ENCODE measurements at places on chromosomes 16 and 17.
A peak's percentile ranks its signal among the peaks of the same experiment; 100 is the strongest.

GRCh38 chr16:61549327-61549726, 486.9 kb downstream of the CDH8 start:
- no peak for DNase-seq

GRCh38 chr17:79201536-79202227, 127.1 kb downstream of the ENGASE start:
- no peak for DNase-seq

DNA sequence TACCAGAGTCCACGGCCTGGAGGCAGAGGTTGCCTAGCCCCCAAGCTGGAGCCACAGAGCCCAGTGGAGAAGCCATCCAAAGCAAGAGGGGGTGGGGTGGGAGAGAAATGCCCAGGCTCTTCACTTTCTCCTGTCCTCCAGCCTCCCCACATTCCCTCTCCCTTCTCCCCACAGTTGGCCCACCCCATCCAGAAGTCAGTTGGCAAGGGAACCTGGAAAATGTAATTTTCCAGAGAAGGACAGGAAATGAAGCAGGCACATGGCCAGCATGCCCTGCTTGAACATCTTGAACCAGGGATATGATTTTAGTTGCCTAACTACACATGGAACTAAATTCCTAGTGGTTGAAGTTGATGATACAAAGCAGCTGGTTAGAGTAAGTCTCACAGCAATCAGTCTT, 73.3 kb upstream of the IRX6 start:
- no peak for DNase-seq

DNA sequence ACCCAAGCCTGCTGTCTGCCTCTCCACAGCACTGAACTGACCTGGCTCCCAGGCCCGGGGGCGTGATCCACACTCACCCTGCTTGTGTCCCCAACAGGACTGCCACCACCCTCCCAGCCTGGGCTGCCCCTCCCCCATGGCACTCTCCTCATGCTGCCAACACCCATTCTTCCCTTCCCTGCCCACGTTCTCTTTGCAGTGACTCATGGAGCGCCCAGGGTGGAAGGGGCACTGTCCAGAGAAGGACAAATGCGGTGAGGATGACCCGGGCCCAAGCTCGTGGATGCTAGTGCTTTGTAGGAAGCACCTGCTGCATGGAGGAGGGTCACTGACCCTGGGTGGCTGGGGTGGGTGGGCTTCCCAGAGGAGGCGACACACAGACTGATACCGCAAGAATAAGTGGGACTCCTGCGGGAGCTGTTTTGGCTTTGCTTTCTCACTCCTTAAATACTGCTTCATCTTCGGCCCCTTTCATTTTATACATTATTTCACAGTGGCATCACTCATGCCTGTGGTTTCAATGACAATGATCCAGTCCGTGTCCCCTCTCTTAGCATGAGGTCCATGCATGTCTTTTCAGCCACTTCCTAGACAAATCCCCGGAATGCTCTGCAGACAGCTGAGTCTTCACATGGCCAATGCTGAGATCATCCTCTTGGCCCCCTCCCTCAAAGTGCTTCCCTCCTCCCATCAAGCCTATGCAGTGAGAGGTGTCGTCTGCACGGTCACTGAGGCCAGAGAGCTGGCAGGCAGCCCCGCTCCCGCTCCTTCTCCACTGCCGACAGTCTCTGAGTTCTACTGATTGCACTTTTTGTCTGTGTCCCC, 17.6 kb downstream of the CDK5R1 start:
- DNase-seq = no peak

GRCh38 chr16:86398201-86398600, 112.1 kb upstream of the FOXF1 start:
- DNase-seq = no peak

DNA sequence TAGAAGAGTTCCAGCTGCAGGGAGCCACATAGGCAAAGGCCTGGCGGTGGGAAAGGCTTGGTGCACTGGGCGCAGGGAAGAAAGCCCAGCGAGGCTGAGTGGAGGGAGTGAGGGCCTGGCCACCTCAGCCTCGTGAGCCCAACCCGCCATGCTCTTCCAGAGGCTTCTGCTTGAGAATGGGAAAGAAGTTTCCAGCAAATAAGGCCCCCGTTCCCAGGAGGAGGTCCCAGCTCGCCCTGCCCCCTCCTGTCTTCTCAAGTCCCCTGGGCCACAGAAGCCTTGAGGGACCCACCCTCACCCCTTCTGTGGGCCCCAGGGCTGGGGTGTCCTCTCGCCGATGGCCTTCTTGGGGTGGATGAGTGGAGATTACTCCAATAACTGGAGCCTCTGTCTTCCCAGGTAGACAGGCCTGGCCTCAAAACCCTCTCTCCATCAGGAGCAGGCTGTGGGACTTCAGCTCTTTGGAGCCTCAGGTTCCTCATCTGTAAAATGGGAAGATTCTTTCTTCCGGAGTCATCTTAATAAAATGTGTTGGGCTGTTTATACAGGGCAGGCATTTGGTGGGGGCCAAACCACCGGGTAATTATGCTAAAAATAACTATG, 933 bp upstream of the SNN start:
- no peak for DNase-seq

DNA sequence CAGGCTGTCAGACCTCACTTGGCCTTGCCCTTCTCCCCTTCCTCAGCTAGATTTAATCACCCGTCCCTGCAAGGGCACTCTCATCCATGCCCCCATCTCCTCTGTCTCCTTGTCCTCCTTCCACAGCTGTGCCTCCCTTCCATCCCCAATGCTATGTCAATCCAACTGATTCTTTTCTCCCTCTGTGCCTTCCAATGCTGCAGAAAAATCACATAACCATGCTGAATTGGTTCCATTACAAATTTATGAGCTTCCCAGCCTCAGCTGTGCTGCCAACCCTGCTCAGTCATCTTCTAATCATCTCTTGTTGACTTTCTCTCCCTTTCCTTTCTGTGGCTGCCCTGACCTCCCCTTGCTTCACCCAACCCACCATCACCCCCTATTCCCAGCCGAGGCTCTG, 56.3 kb upstream of the PIRT start:
- no peak for DNase-seq

GRCh38 chr17:39462631-39463375, 1.5 kb downstream of the CDK12 start:
- no peak for DNase-seq

GRCh38 chr17:48373883-48374282, 56.1 kb downstream of the SKAP1 start:
- no peak for DNase-seq

DNA sequence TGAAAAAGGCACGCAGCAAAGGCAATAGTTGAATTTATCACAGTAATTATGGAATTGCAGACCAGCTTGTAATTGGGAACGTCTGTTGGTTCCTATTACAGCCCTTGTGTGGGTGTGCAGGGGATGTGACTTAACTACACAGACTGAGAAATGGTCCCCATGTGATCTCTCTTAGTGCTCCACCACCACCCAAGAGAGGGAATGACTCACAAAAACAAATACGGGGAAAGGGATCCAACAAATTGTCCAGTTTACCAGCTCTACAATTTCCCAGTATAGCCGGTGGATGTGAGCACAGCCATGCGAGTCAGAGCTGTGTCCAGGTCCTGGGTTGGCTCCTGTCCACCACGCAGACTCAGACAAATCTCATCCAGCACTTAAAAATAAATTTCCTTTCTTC, 337.9 kb downstream of the GRIN2A start:
- DNase-seq = no peak

- no peak for DNase-seq
Measured at GRCh38 chr17:10186771-10187410, 11.5 kb downstream of the GAS7 start.

DNA sequence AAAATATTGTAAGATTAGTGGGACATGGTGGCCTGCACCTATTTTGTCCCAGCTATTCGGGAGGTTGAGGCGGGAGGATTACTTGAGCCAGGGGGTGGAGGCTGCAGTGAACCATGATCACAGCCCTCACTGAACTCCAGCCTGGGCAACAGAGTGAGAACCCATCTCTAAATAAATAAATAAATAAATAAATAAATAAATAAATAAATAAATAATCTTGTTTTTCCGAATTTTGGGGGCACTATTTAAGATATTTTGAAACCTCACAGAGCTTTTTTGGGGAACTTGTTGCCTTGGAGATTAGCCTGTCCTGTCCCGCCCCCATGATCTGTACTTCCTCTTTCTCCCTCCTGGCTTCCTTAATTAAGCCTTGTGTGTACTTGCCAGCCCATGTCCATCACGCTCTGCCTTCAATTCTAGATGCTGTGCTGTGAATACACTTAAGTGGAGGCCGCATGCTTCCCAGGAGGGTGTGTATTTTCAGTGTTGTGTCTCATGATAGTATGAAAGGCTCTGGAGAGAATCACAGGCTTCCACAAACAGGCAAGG, 4.4 kb downstream of the LGALS9 start:
- no peak for DNase-seq

GRCh38 chr17:43673516-43674323, 12.0 kb upstream of the MEOX1 start:
- DNase-seq = peak; percentile 21

GRCh38 chr17:35313875-35314409, 59.5 kb downstream of the SLFN11 start:
- DNase-seq = no peak

GRCh38 chr17:27181935-27182334, 112.0 kb upstream of the WSB1 start:
- DNase-seq = no peak

DNA sequence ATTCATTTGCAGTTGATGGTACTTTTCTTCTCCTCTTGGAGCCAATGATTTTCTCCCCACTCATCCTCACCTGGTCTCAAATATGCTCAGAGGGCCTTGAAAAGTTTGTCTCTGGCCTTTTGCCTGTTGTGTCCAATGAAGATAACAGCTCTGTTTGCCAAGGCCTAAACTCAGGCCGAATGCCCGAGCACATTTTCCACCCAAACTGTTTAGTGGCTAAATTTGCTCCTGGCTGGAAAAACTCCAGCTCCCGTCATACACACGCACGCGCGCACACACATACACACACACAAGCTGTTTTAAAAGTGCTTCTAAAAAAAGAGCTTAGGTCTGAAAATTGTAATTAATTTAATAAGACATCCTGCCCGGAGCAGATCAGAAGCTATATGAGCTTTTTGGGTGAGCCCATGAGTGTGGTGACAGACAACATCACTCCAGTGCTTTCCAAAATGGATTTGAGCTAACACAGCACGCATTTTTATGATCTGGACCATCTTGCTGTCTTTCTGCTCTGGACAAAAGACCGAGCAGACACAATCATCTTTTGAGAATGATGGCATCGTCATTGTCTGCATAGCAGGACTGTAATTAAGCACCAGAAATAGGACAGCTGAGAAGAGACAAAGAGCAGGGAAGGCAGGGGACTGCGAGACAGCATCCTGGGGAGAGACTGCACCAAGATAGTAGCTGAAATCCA, 48.9 kb downstream of the IRX6 start:
- no peak for DNase-seq

DNA sequence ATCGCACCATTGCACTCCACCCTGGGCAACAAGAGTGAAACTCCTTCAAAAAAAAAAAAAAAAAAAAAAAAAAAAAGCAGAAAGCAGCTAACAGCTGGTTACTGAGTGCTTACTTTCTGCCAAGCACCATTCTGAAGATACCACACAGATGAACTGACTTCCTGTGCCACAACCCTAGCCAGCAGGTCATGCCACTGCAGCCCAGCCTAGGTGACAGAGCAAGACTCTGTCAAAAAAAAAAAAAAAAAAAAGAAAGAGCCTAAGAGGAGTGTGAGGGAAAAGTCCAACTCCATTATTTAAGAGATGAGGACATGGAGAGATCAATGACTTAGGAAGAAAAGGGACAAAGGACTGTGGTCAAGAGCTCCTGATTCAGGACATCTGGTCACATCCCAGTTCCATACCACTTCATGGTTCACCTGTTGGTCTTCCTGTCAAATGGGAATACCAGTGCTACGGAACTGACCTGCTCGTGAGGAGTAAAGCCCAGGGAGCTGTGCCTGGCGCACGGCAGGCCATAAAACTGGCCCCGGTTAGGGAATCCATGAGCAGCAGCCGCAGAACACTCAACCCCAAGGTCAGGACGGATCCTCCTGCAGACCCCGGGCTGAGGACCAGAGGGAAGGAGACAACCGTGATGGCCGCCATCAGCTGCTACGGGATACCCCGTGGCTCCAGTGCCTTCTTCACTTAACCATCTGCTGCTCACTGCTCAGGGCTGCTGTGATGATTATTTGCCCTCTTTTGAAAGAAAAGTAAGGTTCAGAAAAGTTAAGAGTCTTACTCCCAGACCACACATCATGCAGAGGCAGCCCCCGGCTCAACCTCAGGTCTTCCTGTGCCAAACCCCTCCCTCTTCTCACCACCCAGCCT, 950 bp downstream of the KLHDC4 start:
- DNase-seq = no peak

GRCh38 chr16:82653550-82654511, 27.1 kb downstream of the CDH13 start:
- no peak for DNase-seq

DNA sequence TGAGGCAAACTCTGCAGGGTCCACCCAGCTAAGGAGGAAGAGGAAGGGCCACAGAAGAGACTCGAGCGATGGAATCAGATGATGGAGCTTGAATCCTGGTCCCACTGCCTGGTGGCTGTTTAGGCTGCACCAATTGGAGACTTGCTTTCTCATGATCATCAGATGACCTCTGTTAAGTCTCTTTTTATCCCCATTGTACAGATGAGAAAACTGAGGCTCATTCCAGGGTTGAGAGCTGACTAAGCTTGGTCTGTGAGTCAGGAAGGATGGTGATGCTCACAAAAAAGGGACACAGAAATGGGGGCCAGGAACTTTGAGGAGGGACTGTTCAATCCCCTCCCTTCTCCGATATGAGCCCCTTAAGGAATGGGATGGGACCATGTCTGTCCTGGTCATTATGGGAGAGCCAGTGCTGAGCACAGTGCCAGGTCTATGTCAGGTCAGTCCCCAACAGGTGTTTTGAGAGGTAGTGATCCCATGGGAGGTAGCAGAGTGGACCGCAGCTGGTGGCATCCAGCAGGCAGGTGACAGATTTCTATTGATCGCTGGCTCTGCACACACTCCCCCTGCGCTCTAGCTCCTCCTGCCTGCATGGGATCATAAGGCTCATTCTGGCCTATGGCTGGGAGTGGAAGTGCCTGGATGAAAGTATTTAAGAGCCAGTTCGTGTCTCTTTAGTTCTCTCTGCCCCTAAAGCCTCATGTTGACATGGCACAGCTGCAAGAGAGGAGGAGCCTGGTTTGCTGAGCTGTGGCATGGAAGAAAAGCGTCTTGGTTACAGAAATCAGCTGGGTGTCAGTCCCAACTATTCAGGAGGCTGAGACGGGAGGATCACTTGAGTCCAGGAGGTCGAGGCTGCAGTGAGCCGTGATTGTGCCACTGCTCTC, 27.2 kb downstream of the SNX20 start:
- DNase-seq = no peak

GRCh38 chr16:2726923-2727322, 6.9 kb upstream of the PRSS27 start:
- no peak for DNase-seq

DNA sequence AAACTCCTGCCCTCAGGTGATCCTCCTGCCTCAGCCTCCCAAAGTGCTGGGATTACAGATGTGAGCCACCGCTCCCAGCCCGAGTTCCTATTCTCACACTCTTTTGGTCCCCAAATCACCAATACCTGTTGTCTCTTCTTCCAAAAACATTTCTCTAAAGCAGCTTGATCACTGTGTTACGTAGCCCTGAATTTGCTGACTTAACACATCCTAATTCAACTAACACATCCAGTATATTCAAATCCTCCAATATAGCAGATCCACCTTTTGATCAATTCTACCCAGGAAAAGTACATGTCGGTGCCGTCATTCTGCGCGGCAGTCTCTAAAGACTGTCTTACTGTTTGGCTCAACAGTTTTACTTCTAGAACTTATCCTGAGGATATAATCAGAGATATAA, 191.3 kb downstream of the ZNF18 start:
- no peak for DNase-seq
